ENCODE measurements at places on chromosomes 13 and 19. TPM values are rescaled to one million over a fixed set of nuclear protein-coding genes. Genes with fewer than 3 reads are reported as not detected.

The MBD3L2 gene
- not detected for total RNA-seq

The CEACAM4 gene
- not detected for total RNA-seq

DNA sequence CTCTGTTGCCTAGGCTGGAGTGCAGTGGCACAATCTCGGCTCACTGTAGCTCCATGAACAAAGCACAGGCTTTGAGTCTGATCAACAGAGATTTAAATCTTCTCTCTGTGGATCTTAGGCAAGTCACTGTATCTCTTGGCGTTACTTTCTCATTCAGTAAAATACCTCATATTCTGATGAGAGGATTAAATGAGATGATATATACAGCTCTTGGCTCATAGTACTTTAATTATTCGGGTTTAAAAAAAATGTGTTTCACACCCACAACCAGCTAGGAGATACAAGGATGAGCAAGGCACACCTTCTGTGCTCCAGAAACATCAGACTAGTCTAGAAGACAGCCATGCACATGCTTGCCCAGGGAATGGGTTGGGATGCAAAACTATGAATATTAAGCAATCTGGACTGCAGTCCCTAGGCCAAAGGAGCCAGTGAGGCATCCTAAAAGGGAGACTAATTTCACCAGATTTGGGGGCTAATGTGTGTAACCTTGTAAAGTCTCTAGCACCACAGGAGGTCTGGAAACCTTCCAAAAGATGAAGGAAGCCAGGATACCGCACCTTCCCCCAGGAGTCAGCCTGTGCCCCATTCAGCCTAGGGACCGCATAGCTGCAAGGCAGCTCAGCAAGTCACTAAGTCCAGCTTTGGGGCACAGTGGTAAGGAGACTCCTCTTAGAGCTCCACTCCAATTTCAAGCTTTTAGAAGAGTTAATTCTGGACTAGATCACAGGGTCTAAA lies 2.5 kb downstream of the VPS36 start:
- no peak for DNase-seq

DNA sequence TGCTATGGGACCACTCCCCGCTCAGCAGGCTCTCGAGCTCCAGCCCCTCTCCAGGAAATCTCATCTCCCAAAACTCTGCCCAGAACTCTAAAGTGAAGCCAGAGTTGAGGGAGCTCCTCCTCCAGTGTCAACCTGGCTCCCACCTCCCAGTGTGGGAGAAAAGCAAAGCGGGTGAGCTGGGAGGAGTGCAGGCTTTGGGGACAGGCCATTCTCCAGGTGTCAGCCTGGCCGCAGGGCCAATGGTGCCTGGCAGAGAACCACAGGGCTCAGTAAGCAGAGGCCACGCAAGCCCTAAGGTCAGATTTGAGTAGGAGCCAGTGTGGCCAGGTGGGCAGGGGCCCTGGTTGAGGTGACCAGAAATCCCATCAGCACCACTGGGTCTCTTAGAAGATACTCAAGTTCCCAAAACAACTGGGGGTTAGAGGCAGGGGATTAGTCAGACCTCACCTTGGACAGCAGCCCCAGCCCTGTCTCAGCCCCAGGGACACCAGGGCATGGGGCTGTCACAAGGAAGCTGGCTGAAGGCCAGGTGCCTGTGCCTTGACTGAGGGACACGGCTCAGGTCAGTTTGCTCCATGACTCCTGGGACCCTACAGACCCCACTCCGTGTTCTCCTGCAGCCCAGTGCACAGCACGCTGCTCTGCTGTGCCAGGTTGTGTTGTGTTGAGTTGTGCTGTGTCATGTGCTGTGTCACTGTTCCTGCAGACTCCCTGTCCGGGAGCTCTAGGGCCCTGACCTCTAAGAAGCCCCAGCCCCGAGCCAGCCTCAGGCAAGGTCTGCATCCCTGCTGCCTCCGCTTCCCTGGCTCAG lies 2.8 kb upstream of the ZNF181 start:
- no peak for DNase-seq

- no peak for DNase-seq
These were observed 54.4 kb downstream of the ERCC5 start for GRCh38 chr13:102900193-102900608.

DNA sequence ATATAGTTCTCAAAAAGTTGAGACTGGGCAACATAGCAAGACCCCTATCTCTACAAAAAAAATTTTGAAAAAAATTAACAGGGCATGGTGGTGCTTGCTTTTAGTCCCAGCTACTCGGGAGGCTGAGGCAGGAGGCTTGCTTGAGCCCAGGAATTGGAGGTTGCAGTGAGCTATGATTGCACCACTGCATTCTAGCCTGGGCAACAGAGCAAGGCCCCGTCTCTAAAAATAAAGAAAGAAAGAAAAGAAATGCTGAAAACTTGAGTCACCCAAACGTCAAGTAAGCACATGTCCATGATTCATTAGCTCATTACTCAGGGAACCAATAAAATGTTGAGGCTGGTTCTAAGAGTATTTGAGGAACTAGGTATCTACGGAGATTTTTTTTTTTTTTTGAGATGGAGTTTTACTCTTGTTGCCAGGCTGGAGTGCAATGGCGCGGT lies 33.9 kb upstream of the SEMA6B start:
- no peak for DNase-seq

Data from glomerular endothelial cell (primary cell).